ENCODE measurements at places on chromosomes 11 and 22.
A peak's percentile ranks its signal among the peaks of the same experiment; 100 is the strongest.

DNA sequence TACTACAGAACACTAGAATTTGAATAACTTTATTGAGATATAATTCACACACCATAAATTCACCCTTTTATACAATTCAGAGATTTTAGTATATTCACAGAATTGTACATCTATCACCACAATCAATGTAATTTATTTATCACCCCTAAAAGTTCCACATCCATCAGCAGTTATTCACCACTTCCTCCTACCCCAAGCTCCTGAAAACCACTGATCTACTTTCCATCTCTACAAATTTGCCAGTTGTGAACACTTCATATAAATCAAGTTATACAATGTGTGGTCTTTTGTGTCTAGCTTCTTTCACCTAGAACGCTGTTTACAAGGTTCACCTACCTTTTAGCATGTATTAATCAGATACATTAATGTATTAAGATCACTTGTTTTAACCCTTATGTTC, 179.6 kb downstream of the TTC28 start:
- DNase-seq: no peak

- DNase-seq: no peak
These were observed 15.4 kb downstream of the DERL3 start for GRCh38 chr22:23823331-23823791.

GRCh38 chr11:73914284-73914683, 36.5 kb upstream of the DNAJB13 start:
- no peak for DNase-seq

DNA sequence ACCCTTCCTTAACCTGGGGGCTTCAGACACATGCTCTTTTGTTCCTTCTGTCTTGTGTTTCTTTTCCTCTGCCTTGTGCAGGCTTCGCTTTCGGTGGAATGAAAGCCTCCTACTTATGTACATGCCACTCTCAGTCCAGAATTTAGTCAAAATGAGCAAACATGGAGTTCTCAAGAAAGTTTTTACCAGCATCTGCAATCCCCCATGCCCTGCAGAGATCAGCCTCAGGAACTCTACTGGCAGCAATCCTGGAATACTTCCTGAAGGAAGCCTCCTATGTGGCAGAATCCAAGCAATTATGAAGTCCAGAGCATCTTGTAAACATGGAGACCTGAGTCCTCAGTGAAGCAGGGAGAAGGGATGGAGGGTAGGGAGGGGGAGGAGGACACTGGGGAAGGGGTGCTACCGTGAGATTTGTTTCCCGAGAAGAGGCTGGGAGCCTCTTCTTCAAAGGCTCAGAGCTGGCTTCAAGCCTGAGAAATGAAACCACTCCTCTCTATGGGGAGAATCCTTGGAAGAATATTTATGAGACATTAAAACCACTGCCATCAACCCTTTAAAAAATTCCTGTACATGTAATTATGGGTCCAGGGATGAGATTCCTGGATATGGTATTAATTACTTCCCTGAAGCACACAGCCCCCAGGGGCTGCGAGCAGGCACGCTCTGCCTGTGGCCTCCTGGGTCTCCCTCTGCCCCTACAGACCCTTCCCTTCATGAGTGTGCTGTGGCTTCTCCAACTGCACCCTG, 58.4 kb downstream of the TENM4 start:
- DNase-seq: no peak

GRCh38 chr11:65225279-65226102, 36.3 kb upstream of the POLA2 start:
- DNase-seq: peak; percentile 54

DNA sequence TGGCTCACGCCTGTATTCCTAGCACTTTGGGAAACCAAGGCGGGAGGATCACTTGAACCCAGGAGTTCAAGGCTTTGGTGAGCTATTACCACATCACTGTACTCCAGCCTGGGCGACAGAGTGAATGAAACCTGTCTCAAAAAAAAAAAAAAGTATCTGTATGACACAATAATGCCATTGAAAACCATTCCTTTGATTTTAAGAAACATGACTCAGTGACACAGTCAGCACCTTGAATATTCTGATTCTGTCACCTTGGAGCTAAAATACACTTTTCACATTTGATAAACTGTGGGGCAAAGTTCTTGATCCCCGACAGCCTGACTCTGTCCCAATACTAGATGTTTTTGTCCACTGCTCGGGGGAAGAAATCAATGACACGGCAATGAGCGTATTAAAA, 16.7 kb upstream of the ELFN2 start:
- DNase-seq: no peak

DNA sequence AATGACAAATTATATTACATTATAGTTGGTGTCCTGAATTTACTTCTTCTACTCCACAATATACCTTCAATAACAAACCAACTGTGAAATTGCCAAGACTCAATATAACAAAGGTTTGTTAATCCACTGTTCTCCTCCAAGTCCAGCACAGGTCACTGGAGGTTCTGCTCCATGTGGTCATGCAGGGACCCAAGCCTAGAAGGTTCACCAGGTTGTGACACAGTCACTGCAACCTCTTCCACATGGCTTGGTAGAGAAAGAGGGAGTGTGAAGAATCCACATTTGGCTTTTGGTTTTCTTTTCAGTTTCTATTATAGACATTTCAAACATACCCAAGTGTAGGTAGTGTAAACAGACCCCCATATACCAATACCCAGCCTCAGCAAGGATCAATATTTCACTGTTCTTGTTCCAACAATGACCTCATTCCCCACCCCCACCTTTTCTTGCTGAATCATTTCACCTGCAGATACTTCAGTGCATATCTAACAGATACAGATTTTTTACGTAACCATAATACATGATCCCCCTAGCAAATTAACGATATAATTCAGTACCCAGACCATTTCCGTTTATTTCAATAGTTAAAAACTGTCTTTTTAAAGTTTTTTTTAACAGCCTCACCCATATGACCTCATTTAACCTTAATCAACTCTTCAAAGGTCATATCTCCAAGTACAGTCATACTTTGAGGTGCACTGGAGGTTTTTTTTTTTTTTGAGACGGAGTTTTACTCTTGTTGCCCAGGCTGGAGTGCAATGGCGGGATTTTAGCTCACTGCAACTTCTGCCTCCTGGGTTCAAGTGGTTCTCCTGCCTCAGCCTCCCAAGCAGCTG, 14.1 kb downstream of the FGF19 start:
- DNase-seq: no peak

- no peak for DNase-seq
These were observed 69.9 kb upstream of the CHRM4 start for GRCh38 chr11:46461461-46461927.

DNA sequence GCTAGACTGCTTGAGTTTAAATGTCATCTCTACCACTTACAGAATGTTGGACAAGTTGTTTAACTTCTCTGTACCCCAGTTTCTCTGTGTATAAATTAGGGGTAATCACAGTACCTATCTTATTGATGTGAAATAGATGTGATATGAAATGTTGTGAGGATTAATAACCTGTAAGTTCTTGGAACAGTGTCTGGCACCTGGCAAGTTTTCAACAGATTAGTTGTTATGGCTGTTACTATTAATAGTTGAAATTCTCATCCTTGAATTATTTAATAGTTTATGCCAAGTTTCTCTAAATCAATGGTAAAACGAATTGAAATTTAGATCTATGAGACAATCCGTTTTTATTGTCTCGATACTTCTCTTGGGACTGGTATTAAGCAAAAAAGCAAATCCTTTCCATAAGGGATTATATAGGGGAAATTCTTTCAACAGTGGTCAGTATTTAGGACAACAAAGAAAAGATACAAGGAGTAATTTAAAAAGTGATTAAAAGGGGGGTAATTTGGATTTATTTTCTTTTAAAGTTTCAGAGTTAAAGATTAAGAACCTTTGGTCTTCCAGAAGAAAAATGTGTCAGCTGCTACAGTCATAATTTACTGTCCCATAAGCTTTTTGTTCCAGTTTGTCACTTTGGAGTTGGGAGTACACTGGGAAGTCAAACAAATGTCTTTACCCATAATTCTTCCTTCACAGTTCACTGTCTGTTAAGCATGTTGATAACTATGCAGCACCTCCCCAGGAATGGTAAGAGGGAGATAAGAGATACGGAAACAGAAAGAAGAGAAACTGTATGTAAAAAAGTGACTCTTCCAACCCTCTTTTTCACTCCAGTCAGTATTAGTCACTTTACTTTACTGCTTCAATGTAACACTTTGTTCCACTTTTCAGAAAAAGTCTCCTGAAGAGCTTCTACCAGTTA, 13.2 kb downstream of the PDE3B start:
- DNase-seq: no peak

GRCh38 chr11:17930544-17931125, 82.2 kb downstream of the SERGEF start:
- no peak for DNase-seq

- no peak for DNase-seq
These were observed 44.1 kb upstream of the SEZ6L start for GRCh38 chr22:26124991-26125725.

GRCh38 chr11:46917762-46918082, 628 bp downstream of the LRP4 start:
- no peak for DNase-seq

DNA sequence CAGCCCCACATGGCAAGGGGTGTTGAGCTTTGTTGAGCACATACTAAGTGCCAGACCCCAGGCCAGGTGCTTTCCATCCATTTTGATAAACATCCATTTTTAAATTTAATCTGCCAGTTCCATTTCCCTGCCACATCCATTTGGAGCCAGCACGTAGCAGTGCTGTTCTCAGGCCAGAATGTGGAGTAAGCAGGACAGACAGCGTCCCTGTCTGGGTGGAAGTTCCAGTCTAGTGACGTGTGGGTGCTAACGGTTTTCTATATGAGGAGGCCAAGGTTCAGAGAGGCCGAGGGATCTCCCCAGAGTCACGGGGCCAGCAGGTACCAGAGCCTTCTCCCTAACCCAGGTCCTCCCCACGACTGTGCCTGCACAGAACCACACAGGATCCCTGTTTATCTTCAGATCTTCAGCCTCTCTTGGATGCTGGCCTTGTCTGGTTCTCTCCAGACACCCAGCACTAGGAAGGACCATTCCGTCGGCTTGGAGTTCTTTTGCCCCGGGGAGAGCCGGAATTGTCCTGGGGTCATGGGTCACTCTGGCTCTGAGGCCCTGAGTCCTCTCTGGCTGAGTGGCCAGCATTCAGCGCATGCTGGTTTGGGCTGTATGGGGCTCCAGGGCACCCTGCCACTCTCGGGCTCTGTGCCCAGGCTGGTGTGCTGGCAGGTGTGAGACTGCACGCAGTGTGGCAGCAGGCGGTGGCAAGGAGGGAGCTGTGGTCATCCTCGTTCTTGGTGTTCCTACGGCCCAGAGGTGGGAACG, 63.6 kb upstream of the PPARA start:
- DNase-seq: no peak

GRCh38 chr11:45282081-45282480, 4.1 kb downstream of the SYT13 start:
- DNase-seq: no peak

All from stimulated activated CD4-positive, alpha-beta T cell treated with anti-CD3 and anti-CD28 coated beads, Interleukin-4, amount 100 ng/mL, for 48 hours (primary cell).